Activated T-cell treated with anti-CD3 and anti-CD28 coated beads for 4 hours (primary cell): ENCODE measurements at places on chromosomes 3 and 15.

- no peak for DNase-seq
Measured at GRCh38 chr3:43870120-43870519, 179.4 kb downstream of the ABHD5 start.

DNA sequence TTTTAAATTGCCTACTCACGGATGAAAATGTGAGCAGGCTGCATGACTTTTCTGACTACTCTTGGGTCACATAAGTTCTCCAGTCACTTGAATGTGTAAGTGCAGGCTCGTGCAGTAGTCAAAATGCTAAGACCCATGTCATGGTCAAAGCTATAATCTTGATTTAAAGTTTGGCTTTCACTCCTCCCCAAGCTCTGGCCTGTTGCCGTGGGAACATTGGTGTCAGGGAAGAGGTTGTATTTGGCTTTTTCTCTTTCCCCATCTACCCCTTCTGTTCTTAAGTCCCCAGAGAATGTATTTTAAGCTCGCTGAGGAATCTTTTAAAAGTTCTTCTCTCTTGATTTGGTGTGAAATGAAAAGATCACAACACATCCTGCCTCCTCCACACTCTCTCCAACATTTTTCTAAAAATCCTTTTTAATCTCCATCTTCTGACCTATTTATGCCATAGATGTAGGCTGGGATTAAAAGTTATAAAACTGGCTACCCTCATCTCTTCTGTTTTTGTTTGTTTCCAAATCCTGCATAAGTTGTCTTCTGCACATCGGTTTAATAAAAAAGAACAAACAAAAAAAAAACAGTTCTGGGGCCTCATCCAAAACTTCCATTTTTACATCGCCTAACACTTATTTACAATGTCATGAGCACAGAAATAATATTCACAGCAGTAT, 61.4 kb upstream of the ADAMTSL3 start:
- no peak for DNase-seq

GRCh38 chr3:24846286-24846860, 351.7 kb upstream of the THRB start:
- no peak for DNase-seq

GRCh38 chr15:63054985-63055384, 12.4 kb downstream of the TPM1 start:
- no peak for DNase-seq

GRCh38 chr3:51942603-51943450, 664 bp downstream of the PARP3 start:
- peak; percentile 43 for DNase-seq

GRCh38 chr3:189202583-189202982, 30.8 kb downstream of the TPRG1 start:
- no peak for DNase-seq

GRCh38 chr15:35713733-35714132, 167.8 kb upstream of the DPH6 start:
- no peak for DNase-seq

DNA sequence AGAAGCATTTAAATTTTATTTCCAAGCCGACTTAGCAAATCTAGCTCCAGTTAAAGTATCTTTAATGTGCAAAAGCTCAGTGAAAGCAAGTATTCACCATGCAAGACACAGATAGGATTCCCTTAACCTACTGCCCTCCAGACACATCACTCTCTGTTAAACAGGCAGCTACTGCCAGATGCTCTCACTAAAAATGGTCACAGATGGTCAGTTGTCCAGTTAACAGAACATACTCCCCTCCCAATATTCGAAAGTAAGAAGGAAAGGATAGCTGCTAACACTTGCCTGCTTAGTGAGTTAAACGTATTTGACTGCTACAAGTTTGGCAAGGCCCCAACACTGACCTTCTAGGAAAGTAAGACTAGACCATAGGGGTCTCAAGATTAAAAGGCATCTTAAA, 73.7 kb downstream of the PRTG start:
- no peak for DNase-seq

- DNase-seq = no peak
Measured at GRCh38 chr3:18378218-18378617, 46.9 kb downstream of the SATB1 start.

DNA sequence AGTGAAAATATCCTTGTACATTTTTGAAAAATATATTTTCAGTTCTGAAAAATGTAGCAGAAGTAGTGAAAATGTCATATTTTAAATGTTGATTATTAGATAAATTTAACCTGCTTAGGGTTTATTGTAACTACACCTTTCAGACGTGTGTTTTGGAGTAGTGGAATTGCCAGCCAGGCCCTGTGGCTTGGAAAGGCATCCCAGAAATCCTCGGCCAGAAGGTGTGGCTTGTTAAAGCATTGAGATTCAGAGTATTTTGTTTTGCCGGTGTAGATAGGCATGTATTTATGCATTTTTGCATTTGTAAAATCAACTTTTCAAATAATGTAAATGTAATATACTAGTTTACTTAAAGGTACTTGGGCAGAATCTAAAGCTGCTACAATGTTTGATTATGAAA, 7.0 kb downstream of the EBLN2 start:
- DNase-seq = no peak

DNA sequence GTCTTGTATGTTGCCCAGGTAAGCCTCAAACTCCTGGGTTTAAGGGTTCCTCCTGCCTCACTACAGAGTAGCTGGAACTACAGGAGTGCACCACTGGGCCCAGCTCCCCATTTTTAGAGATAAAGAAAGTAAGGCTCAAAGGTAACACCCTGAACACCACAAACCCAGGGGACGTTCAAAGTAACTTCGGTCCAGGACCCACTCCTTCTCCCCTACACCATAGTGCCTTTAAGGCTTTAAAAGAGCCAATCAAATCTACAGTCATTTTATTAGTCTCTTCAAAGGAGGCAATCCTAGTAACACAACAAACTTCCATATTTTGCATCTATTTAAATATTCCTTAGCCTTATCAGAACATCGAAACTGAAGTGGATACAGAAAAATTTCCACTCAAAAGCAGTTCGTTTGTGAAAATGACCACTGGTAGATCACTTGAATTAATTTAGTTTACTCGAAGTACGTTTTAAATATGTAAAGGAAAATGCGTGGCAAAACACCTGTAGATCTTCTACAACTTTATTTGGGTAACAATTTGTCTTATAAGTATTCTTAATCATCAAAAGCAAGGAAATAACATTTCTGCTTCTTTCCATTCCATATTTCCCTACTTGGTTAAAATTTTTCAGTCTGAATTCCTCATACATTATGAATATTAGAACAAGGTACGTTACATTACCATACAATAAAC, 1.8 kb downstream of the STAG1 start:
- DNase-seq = no peak

- DNase-seq = no peak
Measured at GRCh38 chr15:56208185-56208584, 35.5 kb downstream of the RFX7 start.
